ENCODE measurements at places on chromosomes 12 and 14.

DNA sequence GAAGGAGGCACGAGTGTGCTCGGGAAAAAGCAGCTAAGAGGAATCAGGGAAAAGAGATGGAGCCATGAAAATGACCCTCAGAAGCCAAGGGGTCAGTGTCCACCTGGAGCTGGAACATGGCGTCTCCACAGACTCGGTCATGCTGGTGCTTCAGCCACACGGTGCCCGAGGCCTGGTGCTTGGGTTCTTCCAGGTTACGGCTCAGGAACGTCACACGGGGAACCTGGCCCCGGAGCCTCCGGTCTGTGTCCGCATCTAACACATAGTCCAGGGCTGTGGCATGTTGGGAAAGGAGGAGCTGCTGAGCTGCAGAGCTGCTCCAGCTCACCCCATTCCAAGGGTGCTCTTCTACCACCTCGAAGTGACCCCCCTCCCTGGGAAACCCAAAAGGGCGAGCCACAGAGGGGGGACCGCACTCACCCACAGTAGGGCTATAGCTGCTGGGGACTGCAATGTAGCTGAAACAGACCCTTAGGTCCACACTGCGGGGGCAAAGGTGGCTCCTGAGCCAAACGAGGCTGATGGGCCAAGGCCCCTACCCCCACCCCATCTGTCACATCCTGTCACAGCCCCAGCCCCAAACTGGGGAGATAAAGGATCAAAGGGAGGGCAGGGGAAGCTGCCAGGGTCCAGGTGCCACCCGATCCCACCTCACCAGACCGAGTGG lies 10.8 kb downstream of the ITGA7 start:
- no peak for DNase-seq

DNA sequence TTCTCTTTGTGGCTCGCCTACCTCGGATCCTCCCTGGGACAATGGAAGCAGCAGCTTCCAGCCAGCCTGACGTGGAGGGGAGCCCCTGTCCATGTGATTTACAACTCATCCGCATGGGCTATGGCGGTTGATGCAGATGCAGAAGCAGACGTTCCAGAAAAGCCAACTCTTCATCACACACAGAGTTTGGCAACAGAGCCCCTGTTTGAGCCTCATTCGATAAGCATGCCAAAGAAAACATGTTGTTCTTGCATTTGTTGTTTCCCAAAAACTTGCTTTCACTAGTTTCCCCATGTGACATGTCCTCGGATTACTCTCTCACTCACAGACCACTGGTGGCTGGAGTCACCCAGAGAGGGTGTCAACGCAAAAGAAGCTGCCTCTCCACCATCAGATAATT lies 16.4 kb upstream of the TC2N start:
- DNase-seq = no peak

DNA sequence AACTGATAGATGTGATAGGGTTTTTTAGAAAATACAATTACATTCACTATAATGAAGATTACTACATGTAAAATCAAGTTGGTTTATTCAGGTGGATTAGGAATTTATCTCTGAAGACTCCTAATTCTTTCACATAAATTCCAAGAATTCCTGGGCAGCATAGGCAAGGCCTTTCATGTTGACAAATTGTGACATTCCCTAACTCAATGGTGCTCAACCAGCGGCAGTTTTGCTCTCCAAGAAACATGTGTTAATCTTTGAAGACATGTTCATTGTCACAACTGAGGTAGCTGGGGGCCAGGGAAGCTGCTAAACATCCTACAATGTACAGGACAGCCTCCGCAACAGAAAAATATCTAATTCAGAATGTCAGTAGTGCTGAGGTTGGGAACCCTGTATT lies 46.3 kb downstream of the PTPRQ start:
- DNase-seq = no peak

DNA sequence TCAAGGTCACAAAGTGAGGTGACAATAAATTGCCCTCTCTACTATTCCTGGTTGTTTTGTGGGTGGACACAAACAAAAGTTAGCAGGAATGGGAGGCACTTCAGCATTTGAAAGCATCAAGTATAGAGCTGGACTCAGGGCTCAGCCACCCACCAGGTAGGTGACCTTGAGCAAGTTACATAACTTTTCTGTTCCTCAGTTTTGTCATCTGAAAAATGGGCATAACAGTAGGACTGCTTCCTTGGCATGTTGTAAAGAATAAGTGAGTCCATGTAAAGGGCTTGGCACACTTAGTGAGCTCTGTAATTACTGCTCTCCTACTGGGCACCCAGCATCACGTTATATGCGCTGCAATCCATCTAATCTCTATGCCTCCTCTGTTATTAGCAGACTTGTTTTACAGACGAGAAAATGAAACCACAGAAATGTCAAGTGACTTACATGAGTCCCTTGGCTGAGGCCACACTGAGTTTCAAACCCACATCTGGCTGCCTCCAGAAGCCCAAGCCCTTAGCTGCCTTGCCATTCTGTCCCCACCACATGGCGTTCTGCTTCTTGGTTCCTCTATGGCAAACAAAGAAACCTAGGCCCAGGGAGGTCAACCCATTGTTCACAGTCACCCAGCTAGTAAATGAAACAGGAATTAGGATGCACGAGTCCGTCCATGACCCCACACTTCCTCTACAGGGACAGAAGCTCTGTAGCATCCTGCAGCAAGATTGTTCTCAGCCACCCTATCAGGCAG lies 63.2 kb upstream of the SLC24A4 start:
- DNase-seq = no peak

DNA sequence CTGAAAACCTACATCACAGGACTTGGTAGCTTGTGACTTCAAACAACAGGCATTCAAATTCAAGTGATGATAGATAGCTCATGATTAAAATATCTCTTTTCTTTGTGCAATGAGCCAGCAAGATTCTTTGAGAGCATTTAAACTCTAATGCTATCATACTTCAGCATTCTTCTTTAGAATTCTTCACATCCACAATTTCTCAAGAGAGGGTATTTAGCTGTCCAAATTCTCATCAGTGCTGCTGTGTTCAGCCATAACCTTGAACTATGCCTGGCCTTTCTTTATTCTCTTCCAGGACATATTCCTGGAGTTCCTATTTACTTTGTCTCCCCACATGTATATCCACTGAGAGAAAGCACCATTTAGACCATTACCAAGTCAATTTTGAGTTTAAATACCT lies 321.1 kb downstream of the EGLN3 start:
- no peak for DNase-seq

GRCh38 chr12:76962099-76962498 lies 83.3 kb upstream of the CSRP2 start:
- no peak for DNase-seq

- DNase-seq = no peak
Measured at GRCh38 chr12:95014554-95014953, 11.1 kb upstream of the NDUFA12 start.

GRCh38 chr12:116695464-116695725 lies 42.5 kb downstream of the SPRING1 start:
- DNase-seq = no peak

DNA sequence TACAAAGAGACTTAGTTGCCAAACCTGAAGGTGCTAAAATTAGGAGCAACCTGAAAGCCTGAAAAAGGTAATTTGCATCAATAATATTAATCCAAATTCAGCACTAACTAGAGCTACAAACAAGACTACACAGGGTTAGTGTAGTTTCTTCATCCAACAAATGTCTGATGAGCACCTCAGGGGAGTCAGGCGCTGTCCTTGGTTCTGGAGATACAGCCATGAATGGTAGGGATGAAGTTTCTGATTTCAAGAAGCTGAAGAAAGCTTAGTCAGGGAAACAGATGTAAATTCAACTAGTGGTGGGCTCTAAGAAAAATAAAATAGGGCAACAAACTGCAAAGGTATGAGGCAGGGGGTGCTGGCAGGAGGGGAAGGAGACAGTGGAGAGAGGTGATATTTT lies 266.3 kb downstream of the GLT1D1 start:
- no peak for DNase-seq

- DNase-seq = no peak
Measured at GRCh38 chr12:103868215-103868614, 27.2 kb upstream of the NT5DC3 start.

DNA sequence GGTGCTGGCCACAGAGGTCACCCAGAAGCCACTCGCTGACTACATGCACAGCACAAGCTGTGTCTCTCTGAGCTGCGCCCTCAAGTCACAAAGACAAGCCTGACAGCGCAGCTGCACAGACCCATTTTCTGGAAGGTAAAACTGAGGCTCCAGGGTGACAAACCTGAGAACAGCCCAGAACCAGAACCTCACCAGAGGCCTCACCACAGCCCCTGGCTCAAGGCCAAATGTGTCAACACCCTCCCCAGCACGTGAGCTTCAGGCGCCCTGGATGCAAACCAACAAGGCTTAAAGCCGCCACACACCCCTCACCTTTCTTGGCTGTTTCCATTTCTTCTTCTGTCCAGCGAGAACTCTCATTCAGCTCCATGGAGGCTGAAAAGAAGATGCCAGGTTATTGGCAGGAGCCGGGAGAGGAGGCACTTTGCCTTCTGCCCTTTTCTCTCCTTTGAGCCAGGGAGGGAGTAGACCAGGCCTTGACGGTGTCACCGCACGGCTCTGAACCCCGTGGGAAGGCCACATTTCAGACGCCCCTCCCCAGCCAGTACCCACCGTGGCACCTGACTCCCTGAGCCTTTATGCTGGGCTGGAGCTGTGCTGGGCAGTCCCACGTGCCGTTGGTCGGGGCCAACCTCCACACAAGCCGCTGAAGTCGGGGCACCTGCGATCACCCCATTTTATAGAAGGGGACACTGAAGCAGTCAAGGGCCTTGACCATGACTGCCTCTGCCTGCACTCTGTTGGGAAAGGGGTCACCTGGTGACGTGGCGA lies 103.1 kb downstream of the RFLNA start:
- DNase-seq = no peak

DNA sequence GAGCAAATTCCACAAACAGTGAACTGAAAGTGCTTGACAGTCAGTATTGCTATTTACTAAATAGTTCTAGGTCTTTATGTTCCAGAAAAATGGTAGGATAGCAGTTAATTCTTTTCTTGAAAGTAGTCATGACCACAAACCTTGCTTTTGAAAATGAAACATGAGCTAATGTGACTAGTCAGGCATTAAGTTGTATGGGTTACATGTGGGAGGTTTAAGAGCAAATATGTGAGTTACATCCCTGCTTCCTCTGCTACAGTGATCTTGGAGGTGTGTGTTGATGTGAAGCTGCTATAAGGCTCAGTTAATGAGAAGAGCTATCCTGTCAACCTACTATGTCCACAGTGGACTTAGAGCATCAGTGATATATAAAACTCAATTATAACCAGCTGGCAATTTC lies 741.6 kb downstream of the FSCB start:
- no peak for DNase-seq

All from WERI-Rb-1 (cell line).